ENCODE measurements at places on chromosomes 1 and 21.

GRCh38 chr1:51946300-51946699, 44.2 kb downstream of the RAB3B start:
- no peak for DNase-seq

- no peak for DNase-seq
Measured at GRCh38 chr1:228488818-228489674, 1.9 kb downstream of the RNF187 start.

- DNase-seq = no peak
Measured at GRCh38 chr1:108575375-108575774, 15.5 kb downstream of the EEIG2 start.

GRCh38 chr1:193539731-193540459, 353.5 kb upstream of the B3GALT2 start:
- DNase-seq = no peak

- DNase-seq = peak; percentile 47
Measured at GRCh38 chr1:62530516-62531154, 66.7 kb upstream of the ANGPTL3 start.

DNA sequence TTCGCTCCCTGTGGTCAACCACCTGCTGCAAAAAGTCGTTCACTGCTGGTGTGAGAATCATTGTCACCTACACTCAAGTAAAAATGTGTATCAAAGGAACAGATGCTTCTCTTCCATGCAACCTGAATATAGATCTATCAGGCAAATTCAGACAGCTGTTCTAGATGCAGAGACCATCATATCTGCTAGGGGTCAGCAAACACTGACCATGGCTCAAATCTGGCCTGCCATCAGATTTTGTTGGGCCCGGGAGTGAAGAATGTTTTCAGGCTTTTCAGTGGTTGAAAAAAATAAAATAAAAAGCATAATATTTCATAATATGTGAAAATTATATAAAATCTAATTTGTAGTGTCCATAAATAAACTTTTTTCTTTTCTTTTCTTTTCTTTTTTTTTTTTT, 199.6 kb downstream of the RGS7 start:
- no peak for DNase-seq

- DNase-seq = peak; percentile 84
Measured at GRCh38 chr1:9689971-9690381, 38.4 kb downstream of the PIK3CD start.

- DNase-seq = no peak
Measured at GRCh38 chr1:169383449-169383848, 15.5 kb downstream of the BLZF1 start.

- peak; percentile 96 for DNase-seq
Measured at GRCh38 chr1:11320153-11320936, 47.3 kb downstream of the UBIAD1 start.

DNA sequence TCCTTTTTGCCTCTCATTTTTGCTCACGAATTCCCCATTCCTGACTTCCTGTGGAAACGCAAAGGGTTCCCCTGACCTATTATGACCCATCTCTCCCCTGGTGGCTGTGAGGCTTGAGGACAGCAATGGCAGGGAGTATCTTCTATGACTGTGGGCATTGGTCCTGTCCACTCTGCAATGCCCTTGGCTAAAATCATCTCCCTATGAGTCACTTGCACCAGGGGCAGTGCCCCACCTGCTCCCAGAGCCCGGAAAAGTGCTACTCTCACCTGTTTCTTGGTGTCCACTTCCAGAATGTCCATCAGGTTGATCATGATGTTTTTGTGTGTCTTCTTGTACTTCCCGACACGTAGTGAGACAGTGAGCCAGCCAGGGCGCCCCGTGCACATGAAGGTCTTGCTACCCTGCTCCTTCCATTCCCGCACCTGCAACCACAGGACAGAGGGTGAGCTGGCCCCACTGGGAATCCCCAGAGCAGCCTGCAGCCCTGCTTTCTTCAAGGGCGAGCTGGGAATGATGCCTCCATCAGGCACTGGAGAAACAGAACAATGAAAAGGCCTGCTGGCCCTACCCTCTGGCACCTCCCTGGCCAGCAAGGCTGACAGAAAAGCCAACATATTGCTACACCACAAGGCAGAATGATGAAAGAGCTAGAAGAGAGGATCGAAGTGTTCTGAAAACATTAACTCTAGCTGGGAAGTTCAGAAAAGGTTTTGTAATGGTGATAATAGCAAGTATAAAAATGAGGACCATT, 3.5 kb downstream of the DHCR24 start:
- no peak for DNase-seq

- DNase-seq = no peak
Measured at GRCh38 chr1:171935664-171936063, 94.4 kb downstream of the DNM3 start.

DNA sequence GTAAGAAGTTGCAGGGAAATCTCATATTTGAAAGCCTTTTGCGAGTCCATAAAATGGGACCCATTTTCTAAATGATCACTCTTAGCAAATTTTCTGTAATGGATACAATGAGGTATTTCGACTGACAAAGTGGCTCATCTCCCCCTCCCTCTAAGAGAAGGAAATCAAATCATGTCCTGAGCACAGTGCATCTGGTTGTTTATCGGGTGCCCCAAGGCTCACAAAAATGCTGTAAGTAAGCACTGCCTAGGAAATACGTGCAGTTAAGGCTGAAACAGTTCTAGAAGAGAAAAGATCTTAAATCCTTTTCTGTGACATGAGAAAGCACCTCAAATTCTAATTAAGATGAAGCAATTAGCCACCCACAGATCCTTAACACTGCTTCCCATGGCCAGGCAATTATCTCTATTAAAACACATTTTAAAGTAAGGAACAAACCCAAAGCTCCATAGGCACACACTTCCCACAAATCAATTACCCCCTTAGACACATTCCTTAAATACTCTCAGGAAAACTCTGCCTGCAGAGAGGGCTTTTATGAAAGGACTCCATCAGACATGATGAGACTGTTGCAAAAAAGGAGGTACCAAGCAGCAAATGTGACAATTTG, 216.3 kb downstream of the KCNH1 start:
- DNase-seq = no peak

DNA sequence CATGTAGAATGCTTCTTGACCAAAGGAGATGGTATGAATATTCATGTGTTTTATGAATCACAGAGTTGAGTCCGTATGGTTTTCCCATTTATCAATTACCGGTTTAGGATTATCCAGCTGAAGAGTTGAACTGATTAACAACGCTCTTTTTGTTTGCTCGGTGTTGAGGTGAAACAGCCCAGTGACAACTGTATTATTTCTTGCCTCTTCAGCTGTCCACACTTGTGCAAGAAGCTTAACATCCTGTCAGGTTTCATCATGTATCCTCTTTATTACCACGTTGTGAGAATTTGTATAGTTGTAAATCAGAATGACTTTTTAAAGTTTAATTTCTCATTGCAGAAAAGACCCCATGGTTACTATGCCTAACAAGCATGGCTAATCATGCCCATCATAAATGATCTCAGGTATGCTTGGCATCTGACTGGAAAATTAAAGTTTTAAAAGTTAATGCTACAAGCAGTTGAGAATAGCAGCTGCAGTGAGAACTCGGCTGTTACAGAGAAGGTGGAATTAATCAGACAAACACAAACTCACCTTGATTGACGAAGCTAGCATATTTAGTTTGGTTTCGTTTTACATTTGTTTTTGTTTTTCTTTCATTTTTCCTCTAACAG, 563.2 kb upstream of the ADGRL2 start:
- no peak for DNase-seq

DNA sequence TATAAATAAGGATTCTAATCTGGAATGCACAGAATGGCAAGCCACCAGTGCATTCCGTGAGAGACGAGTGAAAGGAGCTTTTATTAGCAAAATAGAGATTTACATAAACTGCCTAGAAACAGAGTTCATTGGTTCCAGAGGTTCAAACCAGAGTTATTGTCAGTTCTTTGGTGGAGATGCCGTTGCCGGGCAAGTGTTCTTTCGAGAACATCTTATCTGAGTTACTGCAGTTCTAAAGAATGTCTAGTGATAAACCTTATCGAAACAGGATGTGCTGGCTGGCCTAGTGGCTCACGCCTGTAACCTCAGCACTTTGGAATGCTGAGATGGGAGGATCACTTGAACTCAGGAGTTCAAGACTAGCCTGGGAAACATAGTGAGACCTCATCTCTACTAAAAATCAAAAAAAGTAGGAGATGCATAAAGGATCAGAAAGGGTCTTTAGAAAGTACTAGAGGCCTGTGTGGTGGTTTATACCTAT, 19.9 kb upstream of the EVI5 start:
- peak; percentile 54 for DNase-seq

DNA sequence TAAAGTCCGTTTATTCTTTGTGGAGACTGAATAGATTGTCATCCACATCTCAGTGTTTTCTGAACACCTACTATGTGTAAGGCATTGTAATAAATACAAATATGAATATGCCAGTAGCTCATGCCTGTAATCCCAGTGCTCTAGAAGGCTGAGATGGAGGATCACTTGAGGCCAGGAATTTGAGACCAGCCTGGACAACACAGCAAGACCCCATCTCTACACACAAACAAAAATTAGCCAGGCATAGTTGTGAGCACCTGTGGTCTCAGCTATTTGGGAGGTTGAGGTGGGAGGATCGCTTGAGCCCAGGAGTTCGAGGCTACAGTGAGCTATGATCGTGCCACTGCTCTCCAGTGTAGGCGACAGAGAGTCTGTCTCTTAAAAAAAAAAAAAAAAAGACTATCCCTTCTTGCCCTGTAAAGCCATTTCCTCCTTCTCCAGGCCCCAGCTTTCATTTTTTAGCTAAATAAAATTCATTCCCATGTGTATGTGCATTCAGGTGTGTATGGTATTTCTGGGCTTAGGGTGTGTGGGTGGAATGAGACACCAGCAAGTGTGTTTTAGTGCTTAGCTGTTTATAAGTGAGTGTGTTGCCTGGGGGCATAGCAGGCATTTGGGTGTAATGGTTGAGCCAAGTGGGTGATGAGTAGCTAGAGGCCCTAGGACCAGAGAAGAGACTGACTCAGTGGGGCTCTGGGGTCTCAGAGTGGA, 7.8 kb downstream of the CELSR2 start:
- no peak for DNase-seq

- DNase-seq = peak; percentile 75
Measured at GRCh38 chr1:54581621-54582035, 33.6 kb downstream of the ACOT11 start.

GRCh38 chr1:15983275-15983674, 7.4 kb upstream of the ZBTB17 start:
- DNase-seq = no peak

DNA sequence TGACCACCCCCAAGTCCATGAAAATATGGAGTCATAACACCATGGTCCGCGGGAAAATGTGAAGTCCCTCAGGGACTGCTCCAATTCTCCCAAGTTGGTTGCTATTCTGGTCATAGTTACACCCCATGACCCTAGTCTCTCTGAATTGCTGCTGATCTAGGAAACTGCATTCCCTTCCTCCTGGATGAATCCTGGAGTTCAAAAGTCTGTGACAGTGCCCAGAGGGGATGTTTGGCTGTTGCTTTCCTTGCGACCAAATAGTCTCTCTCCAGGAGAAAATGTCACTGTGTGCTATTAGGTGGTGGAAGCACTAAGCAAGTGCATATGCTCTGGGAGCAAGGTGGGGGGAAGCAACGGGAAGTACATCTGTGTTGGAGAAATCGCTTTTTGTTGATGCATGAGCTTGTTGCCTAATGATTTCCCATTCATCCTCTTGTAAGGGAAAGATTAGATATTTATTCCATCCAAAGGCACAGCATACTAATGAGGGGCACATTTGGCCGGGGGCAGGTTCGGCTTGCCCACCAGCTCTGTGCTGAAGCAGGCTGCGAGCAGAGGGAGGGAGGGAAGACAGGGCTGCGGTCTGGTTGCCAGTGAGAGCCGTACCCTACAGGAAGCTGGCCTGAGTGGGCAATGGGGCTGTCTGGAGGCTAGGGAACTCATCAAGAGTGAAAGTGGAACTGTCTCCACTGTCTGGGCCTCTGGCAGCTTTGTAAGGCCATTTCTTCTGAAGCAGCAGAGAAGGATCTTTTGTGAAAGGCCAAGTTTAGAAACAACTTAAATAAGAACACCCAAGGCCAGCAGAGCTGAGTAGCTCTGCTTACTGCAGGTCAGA, 27.2 kb downstream of the SYT6 start:
- DNase-seq = no peak

- DNase-seq = no peak
Measured at GRCh38 chr1:170734412-170735175, 70.7 kb downstream of the PRRX1 start.

GRCh38 chr1:47906009-47906432, 91.2 kb downstream of the TRABD2B start:
- no peak for DNase-seq

GRCh38 chr21:19995253-19995652, 1003.0 kb upstream of the NCAM2 start:
- no peak for DNase-seq

- DNase-seq = no peak
Measured at GRCh38 chr1:175906370-175906769, 163.0 kb upstream of the TNR start.
